ENCODE measurements at places on chromosomes 5 and 9.

- peak; percentile 30 for DNase-seq
These were observed 47.8 kb downstream of the ANXA2R start for GRCh38 chr5:42992088-42992879.

GRCh38 chr5:113202746-113203716 lies 226.4 kb downstream of the DCP2 start:
- peak; percentile 5 for DNase-seq

- no peak for DNase-seq
These were observed 166.4 kb upstream of the PIK3R1 start for GRCh38 chr5:68049053-68049713.

GRCh38 chr9:86122311-86122710 lies 23.0 kb upstream of the GOLM1 start:
- DNase-seq, result no peak

GRCh38 chr5:97836816-97837215 lies 653.8 kb upstream of the RIOK2 start:
- DNase-seq, result no peak

GRCh38 chr9:136726118-136726517 lies 13.7 kb downstream of the DIPK1B start:
- DNase-seq, result no peak

DNA sequence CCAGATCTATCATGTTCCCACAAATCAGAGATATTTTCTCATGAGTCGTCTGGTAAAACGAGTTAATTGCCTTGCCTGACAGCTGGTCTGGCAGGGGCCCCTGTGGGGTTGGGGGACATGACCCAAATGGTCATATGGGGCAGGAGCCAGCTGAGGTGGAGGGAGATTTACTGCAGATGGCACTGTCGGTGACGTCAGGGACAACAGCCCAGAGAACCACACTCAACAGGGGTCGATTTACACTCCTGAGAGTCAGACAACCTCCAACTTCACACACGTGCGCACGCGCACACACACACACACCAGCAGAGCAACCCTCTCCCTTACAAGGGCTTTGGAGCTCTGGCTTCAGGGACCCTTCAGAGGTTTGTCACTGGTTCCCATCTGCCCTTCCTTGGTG lies 23.4 kb upstream of the GABRP start:
- no peak for DNase-seq

- no peak for DNase-seq
These were observed 12.3 kb downstream of the ACTBL2 start for GRCh38 chr5:57470339-57470738.

DNA sequence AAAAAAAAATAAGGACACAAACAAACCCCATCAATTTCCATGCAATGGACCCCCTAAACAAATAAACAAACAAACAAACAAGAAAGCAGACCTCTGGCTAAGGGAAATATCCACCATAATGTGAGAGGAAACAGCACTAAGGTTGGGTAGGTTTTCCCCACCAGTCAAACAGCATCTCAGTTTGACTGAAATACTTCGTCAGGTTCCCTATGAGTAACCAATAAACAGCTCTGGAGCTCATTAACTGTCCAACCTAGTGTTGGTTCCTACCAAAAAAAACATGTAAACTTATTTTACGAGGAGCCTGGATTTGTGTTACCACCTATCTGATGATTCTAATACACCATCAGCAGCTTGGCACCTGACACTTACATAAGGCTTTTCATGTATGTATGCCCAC lies 198.5 kb upstream of the TARS1 start:
- DNase-seq, result no peak

DNA sequence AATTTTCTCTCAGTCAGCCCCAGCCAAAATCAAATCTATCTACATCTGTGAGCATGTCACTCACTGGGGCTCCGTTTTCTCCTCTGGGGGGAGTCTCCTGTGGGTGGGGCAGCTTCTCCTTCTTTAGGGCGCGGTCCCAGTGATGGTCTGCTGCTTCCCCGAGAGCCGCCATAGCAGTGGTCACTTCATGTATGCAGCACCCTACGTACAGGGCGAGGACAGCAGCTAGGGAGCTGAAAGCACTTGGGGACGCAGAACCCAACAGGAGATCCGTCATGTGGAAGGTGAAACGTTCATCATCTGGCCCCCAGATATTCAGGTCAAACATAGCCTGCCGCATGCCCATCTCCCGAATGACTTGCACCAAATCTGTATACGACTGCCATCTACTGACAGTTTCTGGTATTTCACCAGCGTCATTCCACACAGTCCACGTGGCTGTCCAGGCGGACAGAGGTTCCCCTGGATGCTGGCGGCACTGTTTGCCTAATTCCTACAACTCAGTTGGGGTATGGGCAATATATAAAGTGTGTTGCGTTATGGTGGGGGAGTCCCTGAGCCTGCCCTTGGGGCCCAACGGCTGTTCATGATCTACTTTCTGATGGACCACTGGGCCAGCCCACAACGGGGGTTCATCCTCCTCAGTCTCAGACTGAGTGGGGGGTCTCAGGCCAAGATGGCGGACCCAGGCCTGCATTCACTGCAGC lies 795.0 kb downstream of the EFNA5 start:
- no peak for DNase-seq

DNA sequence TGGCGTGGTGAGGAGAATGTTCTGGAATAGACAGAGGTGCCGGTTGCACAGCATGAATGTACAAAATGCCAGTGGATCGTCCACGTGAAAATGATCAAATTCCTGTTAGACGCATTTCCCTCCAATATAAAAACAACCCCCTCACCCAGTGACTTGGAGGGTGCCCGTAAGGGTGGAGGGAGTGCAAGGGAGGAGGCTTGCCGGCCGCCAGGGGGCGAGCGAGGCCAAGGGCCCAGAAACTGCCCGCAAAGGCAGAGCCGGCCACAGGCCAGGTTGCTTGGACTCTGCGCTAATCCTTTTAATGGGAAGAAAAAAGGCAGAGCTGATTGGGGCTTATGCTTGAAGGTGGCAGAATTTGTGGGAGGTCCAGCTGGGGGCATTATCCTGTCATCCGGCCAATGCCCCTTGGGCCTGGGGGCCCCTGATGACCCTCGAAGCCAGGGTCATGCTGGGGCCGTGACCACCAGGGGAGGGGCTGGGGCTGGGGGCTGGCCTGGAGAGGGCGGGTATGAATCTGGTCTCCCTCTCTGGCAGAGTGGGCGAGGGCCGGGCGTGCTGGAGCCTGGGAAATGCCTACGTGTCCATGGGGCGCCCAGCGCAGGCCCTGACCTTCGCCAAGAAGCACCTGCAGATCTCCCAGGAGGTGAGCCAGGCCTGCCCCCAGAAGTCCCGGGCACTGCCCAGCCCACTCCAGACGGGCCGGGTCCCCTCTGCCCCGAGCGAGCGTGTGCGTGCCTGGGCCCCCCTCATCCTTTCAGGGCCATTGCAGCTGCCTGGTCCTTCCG lies 12.0 kb downstream of the GPSM1 start:
- DNase-seq, result no peak

DNA sequence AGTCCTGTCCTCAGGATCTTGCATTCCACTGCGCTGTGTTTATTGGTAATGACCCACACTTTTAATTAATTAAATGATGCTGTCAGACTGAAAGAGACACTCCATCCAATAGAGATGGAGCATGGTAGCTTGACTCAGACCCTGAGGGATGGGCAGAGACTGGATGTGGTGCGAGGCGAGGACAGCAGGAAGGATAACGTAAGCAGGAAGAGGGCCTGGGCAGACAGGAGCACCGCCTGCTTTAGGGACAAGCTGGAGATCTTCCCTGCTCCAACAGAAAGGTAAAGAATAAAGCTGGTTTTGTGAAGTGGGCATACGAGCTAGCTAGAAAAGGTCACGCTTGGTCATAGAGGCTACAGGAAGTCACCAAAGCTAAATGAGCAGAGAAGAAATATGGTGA lies 3.6 kb upstream of the DOCK8 start:
- DNase-seq, result no peak

DNA sequence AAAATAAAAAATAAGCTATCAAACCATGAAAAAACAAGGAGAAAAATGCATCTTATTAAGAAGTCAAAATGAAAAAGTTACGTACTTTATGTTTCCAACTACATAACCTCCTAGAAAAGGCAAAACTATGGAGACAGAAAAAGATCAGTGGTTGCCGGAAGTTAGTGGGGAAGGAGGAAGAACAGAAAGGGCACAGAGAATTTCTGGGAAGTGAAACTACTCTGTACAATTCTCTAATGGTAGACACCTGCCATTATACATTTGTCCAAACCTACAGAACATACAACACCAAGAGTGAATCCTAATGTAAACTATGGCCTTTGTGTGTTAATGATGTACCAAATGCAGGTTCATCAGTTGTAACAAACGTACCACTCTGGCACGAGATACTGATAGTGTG lies 25.3 kb downstream of the SMU1 start:
- DNase-seq, result no peak

- DNase-seq, result no peak
These were observed 125.0 kb downstream of the AOPEP start for GRCh38 chr9:94851467-94851866.

- peak; percentile 28 for DNase-seq
These were observed 61.1 kb downstream of the GRIA1 start for GRCh38 chr5:153551537-153552079.

DNA sequence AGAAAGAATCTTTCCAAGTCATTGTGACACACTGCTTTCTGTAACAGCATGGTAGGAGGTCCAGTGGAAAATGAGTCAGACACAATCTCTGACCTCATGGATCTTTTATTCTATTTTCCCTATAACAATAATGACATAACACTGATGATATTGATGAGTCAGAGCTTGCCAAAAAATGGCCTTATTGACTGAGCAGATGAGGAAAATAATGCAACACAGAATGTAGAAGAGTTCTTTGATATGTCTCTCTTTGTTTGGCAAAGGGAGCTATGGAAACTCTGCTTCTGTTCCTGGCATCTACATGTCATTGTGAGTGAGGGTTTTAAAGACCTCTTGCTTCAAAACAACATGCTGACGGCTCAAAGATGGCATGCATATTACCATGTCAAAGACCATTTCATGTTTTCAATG lies 443.1 kb upstream of the ZNF608 start:
- no peak for DNase-seq

DNA sequence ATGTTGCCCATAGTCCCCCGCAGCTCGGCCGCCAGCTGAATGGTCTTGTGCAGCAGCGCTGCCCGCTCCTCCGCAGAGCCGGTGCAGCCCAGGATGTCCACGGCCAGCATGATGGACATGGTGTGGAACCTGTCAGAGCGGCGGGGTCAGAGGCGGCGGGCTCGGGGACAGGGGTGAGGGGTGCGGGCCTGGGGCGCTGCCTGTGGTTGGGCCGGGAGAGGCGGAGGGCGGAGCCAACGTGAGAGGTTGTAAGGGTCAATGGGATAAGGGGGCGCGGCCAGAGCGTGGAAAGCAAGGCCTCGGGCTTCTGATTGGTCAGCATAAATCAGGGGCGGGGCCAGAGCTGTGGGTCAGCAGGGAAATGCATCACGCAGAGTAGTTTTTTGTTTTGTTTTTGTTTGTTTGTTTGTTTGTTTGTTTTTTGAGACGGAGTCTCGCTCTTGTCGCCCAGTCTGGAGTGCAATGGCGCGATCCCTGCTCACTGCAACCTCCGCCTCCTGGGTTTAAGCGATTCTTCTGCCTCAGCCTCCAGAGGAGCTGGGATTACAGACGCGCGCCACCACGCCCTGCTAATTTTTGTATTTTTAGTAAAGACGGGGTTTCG lies 6.8 kb upstream of the TOR2A start:
- no peak for DNase-seq

- no peak for DNase-seq
These were observed 133.1 kb upstream of the POU5F2 start for GRCh38 chr5:93874491-93874890.

DNA sequence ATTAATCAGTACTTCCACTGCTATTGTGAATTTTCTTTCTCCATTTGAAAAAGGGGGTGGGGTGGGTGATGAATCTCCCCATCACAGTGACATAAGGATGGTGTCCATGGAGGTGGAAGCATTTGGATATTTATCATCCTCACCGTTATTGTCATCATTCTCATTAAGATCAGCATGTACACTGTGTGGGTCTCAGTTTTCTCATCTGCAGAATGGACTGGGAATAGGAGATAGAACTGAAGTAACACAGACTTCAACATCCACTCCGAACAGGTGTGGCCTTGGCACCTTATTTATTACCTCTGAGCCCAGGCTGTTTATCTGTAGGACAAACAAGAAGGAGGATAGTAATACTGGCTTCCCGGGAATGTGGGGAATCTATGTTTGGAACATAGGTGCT lies 165.9 kb downstream of the PAPPA start:
- no peak for DNase-seq

GRCh38 chr5:75720882-75721281 lies 3.6 kb upstream of the POC5 start:
- no peak for DNase-seq

DNA sequence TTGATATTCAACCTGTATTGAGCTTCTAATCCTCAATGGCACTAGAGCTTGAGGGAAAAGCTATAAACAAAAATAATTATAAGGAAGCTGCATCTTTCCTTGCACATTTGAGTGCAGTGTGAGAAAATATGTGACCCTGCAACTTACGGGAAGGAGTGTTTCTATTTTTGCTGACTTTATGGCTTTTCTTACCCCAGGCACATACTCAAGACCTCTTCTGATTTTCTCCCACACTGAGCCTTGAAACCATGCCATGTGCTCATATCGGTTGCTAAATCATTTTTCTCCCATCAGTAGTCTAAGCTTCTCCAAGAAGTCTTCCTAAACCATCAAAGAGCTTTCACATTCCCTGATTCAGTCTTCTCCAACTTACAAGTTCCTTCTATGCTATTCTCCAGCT lies 91.5 kb downstream of the CDH6 start:
- DNase-seq, result no peak

DNA sequence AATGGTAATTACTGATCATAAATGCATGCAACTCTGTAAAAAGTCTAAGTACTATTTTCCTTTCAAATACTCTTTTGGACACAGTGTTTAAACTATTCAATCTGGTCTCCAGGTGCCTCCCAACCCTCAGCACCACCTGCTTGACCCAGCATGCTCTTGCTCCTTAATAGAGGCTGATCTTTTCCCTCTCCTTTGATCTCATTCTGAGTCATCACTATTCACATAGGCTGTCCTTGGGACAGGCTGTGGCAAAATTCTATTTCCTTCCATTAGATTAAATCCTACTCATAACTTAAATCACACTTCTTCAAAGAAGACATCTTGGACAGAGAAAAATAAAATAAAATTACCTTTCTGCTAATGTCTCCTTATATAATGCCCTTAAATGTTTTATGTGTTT lies 199.4 kb upstream of the ST8SIA4 start:
- DNase-seq, result no peak

DNA sequence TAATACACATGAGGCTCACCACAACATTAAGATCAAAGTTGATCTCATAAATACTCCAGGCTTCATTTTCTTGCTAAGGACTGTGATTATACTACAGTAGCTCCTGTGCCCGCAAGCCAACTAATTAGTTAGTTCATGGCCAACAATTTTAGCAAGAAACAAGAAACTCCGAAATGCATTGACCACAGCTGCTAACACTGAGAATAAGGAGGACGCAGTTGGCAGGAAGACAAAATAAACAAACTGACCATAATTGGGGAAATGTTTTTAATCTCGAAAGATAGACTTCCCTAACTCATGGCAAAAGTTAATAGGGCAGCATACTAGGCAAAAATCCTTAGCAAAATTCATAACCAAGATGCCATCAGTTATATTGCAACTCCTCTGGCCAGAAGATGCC lies 115.5 kb upstream of the SPEF2 start:
- DNase-seq, result no peak

All from GOT3 (cell line).